ENCODE measurements at places on chromosomes 11 and 22.

DNA sequence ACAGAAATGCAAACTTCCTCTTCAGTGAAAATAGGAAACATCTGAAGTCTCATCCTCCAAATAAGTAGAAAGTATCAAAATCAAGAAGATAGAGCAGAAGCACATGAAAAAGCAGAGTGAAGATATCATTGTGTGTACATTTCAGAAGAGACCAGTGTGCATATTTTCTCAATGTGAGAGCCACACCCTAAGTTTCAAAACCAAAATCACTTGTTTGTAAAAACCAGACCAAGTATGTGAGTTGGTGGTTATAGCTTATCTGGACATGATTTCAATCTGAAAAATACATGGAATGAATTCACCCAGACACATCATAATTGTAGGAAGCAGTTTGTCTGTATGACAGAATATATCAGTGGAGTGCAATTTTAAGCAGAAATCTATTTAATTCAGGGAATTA lies 536.0 kb downstream of the JRKL start:
- no peak for DNase-seq

GRCh38 chr11:45233804-45234170 lies 52.4 kb downstream of the SYT13 start:
- no peak for DNase-seq

DNA sequence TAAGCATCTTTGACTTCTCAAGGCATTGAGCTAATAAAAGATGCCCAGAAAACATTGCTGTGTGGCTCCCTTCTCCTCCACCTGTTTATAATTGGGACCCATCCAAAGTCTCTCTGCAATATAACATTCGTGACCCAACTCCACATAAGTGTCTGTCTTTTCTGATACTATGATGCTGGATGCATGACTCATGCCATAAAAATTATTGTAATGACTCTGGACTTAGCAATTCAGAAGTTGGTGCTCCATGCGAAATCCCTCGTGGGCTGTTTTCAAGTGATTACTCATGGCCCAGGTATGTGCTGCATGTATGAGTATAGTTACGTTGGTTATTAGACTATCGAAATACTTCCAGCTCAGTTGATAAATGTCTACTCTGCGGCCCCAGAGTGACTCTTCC lies 11.7 kb downstream of the FJX1 start:
- no peak for DNase-seq

- no peak for DNase-seq
Measured at GRCh38 chr11:1146365-1146764, 11.4 kb upstream of the MUC5AC start.

- no peak for DNase-seq
Measured at GRCh38 chr11:64875369-64876228, 2.8 kb downstream of the EHD1 start.

DNA sequence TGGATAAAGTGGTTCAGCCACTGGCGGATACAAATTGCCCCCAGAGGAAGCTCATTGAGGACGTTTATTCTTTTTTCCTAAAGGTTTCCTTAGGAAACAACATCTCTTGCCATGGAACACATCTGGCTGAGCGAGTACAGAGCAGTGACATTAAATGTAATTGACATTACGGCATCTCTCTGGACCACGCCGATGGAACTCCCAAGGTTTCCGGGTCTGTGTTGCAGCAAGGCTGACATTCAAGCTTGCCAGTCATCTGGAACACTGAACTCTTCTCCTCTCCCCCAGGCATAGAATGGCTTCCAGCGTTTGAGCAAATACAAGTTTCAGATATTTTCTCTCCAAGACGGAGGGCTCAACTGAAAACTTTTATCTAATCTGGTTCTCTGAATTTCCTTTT lies 42.1 kb downstream of the CLMP start:
- no peak for DNase-seq

DNA sequence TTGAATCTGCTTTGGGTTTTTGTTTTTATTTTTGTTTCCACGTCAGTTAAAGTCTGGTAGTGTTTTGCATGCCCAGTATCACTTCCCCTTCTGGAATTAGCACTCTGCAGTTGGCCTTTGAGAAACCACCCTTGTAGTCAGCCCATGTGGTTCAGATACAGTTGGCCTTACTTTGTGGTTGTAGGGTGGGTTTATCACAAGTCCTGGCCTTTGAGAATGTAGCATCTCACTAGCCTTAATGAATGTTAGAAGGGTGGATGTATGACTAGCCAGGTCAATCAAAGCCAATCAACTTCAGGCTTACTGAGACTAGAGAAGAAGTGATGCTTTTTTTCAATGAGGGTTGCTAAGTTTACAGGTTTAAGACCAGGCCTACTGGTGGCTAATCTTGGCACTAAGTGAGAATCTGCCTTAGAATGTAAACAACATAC lies 19.8 kb downstream of the ARL14EP start:
- no peak for DNase-seq

DNA sequence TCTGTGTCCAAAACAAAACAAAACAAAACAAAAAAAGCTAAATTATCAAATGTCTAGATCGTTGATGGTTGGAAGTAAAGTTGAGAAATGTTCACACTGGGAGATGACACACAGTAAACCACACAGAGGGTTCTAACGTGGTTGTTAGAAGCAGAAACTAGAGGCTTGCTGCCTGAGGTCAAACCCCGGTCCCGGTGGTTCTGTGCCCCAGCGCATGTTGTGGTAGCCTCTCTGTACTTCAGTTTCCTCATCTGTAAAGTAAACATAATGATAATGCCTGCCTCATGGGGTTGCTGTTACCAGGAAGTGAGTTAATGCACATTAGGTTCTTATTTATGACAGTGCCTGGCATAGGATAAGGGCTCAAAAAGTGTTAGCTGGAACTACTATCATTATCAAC lies 33.4 kb downstream of the PPARA start:
- no peak for DNase-seq

GRCh38 chr11:26741036-26741435 lies 19.2 kb upstream of the SLC5A12 start:
- no peak for DNase-seq

DNA sequence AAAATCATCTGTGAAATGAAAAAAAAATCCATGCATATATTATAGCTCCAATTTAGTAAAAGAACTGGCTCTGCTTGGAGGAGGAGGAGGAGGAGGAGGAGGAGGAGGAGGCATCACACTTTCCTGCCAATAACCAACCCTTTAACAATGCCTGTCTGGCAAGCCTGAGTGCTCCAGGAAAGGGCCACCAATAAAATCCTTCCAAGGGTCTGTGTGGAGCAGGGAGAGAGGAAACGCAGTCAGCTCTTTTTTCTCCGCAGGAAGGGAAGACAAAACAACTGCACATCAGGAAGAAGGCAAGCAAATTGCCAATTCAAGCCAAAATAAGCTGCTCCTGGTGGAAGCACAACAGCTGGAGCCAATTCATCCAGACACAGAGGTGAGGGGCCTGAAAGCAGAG lies 139.0 kb downstream of the KCNC1 start:
- no peak for DNase-seq

DNA sequence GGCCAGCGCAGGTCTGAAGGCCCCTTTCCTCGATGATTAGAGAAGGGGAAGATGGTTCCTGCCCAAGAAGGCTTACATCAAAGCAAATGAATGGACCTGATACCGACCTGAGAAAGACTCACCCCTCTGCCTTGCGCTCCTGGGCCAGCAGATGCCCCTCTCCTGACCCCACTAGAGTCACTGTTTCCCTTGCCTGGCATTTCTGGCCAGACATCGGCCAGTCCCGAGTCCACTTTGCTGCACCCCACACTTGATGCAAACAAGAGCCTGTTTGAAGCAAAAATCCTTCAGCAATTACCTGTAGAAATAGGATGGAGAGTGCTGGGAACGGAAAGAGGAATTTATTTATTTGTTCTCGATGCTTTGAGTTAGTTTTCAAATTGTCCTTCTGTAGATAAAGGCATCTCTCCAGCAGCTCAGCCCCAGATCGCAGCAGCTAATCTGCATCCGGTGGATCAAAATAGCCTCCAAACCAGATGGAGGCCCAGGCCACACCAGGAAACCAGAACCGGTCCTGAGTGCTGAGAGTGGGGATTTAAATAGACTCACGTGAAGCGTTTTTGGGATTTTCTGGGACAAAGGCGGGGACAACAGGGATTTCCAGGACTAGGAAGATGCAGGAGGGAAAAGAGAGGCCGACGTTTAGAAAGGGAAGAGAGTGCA lies 148.6 kb downstream of the TRIM29 start:
- DNase-seq = no peak

Measured in stimulated activated CD4-positive, alpha-beta T cell treated with anti-CD3 and anti-CD28 coated beads, TNF-alpha, amount 100 ng/mL, for 48 hours (primary cell).